Left kidney (tissue), 8 donors: ENCODE measurements at places on chromosomes 2 and 18. TPM values are rescaled to one million over a fixed set of nuclear protein-coding genes. Genes with fewer than 3 reads are reported as not detected.

GRCh38 chr2:175744000-175744399 lies 258.1 kb downstream of the LNPK start:
- no peak for DNase-seq

DNA sequence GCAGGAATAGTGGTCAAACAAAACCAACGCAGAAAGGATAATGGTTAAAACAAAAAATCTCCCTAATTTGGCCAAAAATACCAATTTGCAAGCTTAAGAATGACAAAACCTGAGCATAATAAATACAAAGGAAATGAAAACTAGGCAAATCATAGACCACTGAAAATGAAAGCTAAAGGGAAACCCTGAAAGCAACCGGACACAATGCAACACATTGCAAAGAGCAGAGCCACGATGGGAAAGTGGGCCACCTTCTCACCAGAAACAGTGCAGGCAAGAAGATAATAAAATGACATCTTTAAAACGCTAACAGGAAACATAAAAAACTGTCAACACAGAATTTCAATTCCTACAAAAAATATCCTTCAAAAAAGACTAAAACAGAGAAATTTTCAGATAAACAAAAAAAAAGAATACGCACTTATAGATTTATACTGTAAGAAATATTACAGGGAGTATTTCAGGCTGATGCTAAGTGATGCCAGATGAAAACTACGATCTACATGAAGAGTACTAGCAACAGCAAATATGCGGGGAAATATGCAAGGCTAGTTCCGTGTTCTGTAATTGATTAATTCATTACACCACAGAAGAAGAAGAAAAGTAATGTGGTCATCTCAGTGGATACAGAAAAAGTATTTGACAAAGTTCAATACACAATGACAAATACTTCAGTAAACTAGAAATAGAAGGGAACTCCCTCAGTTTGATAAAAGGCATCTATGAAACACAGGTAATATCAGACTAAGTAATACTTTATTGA lies 239.5 kb downstream of the L3MBTL4 start:
- no peak for DNase-seq

- DNase-seq = no peak
These were observed 189.5 kb upstream of the HDAC4 start for GRCh38 chr2:239590276-239590675.

- no peak for DNase-seq
These were observed 409.2 kb upstream of the SPHKAP start for GRCh38 chr2:228590681-228591080.

DNA sequence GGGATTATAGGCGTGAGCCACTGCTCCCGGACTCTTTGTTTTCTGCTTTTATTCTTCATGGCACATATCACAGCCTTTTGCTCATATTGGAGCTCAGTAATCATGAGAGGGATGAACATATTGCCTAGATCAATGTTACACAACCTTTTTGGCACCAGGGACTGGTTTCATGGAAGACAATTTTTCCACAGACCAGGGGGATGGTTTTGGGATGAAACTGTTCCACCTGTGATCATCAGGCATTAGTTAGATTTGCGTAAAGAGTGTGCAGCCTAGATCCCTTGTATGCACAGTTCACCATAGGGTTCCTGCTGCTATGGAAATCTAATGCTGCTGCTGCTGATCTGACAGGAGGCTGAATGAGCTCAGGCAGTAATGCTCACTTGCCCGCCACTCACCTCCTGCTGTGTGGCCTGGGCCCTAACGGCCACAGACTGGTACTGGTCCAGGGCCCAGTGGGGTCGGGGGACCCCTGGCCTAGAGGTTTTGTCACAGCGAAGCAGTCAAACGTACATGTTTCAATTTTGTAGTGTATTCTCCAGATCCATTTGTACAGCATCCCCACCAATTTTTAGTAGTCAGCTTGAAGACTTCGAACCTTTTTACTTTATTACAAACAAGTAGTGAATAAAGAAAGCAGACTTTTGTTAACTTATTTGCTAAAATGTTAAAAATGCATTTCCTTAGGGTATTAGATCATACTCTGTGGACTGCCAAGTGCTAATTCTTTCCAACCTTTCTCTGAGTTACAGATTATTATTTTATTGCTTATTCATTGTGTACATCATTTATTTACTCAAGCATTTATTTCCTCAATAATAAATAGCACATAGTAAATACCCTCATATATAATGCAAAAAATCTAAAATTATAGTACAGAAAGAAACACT lies 6.2 kb downstream of the DAW1 start:
- DNase-seq = no peak

- peak; percentile 57 for DNase-seq
These were observed 894.5 kb upstream of the POU3F3 start for GRCh38 chr2:103959174-103960128.

GRCh38 chr2:238731961-238732360 lies 115.9 kb upstream of the TWIST2 start:
- DNase-seq = no peak

- DNase-seq = no peak
These were observed 1.0 kb downstream of the LIMS1 start for GRCh38 chr2:108535357-108535631.

DNA sequence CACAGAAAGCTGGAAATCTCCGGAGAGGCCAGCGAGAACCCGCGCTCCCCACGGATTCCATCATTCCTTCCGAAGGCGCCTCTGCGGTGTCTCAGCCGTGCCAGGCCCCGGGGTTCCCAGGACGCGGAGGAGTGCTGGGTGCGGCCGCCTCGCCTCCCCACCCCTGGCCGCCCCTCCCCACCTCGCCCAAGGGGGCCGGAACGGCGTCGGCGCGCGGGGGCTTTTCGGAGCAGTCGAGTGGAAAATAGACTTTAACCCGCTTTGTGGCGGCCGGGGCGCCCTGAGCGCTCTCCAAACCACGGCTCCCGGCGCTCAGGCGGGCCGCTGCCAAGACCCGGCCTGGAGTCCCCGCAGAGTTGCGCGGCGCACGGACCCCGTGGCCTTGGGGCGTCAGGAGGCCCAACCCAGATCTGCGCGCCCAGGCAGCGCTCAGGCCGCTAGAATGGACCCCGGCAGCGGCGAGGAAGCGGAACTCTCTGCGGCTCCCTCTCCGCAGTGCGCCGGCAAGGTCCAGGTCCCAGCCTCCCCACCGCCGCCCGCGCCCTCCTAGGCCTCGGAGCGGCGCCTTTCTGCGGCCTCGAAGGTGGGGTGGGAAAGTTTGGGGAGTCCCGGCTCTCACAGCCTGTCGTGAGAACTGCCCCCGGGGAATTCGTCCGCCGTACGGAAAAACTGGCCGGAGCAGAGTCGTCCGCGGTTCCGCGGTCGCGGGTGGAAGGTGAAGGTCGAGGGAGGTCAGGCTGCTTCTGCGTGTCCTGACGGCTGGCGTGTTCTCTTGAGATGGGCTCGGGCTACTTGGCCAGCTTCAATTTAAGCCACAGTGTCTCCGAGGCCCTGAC lies 1.2 kb upstream of the EMX1 start:
- peak; percentile 60 for DNase-seq

DNA sequence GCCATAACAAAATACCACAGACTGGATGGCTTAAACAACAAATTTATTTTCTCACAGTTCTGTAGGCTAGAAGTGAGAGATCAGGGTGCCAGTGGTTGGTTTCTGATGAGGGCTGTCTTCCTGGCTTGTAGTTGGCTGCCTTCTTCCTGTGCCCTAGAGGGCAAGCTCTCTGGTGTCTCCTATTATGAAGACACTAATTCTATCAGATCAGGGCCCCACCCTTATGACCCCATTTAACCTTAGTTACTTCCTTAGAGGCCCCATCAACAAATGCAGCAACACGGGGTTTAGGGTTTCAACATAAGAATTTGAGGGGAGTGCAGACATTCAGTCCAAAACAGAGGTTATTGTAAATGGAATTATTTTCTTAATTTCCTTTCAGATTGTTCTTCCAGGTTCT lies 22.9 kb downstream of the CYP27A1 start:
- no peak for DNase-seq

DNA sequence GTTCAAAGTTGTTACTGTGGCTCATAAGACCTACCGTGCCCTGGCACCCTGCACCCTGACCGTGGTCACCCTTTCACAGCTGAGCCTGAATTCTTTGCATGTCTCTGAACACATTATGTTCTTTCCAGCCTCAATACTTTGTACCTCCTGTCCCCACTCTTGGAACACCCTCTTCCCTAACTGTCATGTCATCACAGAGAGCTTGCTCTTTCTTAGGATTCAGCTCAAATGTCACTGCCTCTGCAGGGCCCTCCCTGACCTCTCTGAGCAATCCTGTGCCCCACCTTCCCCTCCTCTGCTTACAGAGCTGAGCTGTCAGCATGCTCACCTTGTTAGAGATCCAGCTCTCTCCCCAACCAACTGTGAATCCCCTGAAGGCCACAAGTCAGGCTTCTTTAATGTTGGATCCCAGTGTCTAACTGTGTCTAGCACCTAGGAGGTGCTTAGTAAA lies 15.0 kb downstream of the PRKAG3 start:
- no peak for DNase-seq

- DNase-seq = no peak
These were observed 12.2 kb downstream of the RNASEH1 start for GRCh38 chr2:3545788-3546478.

DNA sequence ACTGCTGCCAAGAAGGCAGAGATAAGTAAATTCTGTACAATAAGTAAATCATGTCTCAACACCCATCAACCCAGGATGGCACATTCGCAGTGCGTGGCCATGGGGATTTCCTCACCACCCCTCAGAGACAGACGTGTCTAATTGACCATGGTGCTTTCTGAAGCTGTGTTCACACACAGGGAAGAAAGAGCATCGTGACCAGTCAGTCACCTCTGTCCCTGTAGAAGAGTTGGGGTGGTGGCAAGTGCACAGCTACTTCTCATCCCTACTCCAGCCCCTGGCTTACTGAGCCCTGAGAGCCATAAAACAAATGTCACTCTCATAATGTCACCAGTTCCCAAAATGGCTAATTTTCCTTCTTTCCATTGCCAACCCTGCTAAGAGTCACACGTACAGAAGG lies 31.3 kb upstream of the MLPH start:
- DNase-seq = no peak

REG3G gene
- not detected for polyA plus RNA-seq

SLC16A14 gene
- polyA plus RNA-seq = 7.9 TPM
